ENCODE measurements at places on chromosomes 7 and 10.

DNA sequence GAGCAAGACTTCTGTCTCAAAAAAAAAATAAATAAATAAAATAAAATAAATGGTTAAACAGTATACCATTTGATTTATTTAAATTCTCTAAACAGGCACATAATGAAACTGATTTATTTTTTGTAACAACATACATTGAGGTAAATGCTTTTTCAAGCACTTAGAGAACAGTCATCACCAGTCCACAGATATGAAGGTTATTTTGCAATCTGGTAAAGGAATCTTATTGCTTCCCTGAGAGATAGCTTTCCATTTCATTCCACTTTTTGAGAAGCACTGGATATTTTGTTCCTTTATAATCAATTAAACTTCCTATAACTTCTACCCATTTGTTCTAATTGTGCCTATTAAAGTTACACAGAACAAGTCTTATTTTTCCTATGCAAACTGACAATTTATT, 5.2 kb downstream of the CEP55 start:
- DNase-seq = no peak

- DNase-seq = no peak
These were observed 285.7 kb upstream of the VWC2 start for GRCh38 chr7:49487830-49488140.

DNA sequence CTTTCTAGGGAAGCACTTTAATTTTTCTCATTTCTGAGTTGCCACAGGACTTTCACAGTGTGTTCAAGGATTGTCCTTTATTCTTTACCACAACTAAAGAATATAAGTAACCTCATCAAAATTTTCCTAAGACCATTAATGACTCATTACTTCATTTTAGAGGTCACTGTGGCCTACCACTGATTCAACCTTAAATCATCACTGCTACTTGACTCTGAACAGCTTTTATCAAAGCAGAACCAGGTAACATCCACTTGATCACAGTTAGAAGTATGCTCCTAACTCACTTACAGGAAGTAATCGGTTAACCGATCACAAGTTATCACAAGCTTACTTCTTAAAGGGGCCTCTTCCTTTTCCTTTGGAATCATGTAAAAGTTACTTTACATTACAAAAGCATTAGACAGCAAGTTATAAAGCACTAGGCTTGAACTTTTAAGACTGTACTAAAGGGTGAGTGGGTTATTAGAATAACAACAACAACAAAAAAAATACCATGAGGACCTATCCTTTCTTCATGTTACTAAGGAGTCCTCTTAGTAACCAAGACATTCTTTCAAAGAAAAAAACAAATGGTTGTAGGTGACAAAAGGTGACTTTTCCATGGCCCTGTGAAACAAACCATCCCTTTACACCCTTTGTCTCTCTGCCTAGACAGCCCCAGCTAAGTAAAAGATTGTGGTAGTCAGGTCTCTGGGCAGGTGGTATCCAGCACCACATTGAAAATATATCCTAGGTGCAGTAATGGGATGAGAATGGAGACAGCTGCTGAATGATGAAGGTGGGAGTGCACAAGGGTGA, 40.0 kb upstream of the PDK4 start:
- DNase-seq = no peak

DNA sequence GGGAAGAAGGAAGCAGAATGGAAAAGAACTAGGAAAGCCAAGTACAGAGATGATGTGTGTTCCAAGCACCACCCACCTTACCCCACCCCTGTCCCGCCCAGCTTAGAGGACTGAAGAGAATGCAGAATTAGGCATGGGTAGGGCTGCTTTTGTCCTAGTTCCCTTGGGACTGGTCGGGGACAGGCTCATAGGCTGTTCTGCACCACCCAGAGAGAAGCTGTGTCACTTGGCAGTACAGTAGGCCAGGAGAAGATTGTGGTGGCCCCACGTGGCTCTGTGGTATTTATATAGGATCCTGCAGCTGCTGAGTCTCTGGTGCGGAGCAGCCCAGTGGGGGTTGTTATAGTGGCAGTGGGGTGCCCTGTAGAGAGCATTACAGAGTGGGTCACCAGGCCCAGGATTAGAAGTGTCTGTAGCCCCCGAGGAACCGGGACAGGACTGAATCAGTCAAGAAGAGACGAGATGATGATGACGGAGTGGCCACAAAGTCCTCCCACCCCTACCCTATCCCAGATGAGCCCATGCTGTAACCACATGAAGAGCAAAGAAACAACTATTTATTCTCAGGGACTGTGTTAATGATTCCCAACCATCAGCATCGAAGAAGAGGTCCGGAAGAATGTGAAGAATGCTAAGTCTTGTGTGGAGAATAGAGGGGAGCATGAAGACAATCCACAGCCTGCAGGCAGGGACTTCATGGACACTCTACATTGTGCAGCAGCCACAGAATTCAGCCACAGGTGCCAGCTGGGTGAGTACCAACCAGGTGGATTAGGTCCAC, 88.9 kb downstream of the C1GALT1 start:
- no peak for DNase-seq

GRCh38 chr10:69385454-69386350, 31.0 kb downstream of the TACR2 start:
- DNase-seq = no peak
